Natural killer cell treated with Interleukin-12 subunit alpha and Interleukin-12 subunit beta and Interleukin-15 and Interleukin-18, amount 100 ng/mL, for 72 hours (primary cell): ENCODE measurements at places on chromosomes 7 and 10.
A peak's percentile ranks its signal among the peaks of the same experiment; 100 is the strongest.

DNA sequence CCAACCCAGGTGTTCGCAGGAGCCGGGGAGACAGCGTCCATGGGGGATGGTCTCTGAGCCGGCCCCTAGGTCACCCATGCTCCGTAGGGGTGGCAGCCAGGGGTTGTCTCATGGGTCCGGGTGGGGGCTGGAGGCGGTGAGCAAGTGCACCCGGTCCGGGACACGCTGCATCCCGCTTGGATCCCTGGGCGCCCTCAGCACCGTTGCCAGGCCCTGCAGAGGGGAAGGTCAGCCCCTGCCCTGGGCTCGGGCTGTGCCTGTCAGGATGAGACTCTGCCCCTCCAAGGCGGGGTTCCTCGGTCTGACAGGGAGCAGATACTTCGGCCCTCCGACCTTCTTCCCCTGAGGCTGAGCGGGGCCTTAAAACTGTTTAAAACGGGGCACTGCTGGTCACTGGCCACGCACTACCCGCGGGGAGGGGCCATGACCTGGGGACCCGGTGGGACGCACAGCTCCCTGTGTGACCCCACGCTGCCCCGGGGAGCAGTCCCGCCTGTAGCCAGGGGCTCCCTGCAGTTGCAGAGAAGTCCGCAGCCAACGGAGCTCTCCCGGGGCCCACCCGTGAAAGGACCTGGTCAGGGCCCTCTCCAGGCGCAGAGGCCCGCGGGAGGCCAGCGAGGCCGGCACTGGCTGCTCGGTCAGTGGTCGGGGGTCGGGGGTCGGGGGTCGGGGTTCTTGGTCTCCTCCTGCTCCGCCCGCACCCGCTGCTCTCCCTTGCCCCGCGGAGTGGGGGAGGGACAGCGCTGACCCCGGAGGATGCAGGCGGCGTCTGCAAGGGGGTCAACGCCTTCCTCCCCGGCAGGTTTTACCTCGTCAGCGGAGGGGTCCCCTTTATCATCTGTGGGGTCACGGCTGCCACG lies 33.4 kb upstream of the KNDC1 start:
- no peak for DNase-seq

- DNase-seq = peak; percentile 35
Observed at GRCh38 chr7:150936018-150936417, 42.1 kb downstream of the KCNH2 start.

- DNase-seq = peak; percentile 62
Observed at GRCh38 chr10:101467286-101467770, 113.4 kb downstream of the BTRC start.

- no peak for DNase-seq
Observed at GRCh38 chr7:111867348-111867931, 305.1 kb upstream of the IMMP2L start.

DNA sequence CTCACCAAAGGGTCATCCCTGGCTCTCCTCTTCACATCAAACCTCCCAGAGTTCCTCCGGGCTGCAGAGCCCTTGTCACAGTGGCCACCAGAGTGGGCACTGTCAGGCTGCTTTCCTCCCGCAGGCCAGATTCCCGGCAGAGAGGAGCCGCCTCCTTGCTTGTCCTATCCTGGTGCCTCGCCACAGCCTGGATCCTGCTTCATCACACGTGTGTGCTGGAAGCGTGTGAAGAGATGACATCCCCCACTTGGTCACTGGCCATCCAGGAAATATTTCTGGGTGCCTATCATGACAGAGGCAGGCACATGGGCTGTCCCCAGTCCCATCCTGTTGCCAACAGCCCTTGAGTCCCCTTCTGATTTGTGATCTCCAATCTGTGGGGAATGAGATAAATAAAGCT lies 15.0 kb downstream of the INSIG1 start:
- no peak for DNase-seq
